ENCODE measurements at places on chromosomes 12 and 14.
A peak's percentile ranks its signal among the peaks of the same experiment; 100 is the strongest.

DNA sequence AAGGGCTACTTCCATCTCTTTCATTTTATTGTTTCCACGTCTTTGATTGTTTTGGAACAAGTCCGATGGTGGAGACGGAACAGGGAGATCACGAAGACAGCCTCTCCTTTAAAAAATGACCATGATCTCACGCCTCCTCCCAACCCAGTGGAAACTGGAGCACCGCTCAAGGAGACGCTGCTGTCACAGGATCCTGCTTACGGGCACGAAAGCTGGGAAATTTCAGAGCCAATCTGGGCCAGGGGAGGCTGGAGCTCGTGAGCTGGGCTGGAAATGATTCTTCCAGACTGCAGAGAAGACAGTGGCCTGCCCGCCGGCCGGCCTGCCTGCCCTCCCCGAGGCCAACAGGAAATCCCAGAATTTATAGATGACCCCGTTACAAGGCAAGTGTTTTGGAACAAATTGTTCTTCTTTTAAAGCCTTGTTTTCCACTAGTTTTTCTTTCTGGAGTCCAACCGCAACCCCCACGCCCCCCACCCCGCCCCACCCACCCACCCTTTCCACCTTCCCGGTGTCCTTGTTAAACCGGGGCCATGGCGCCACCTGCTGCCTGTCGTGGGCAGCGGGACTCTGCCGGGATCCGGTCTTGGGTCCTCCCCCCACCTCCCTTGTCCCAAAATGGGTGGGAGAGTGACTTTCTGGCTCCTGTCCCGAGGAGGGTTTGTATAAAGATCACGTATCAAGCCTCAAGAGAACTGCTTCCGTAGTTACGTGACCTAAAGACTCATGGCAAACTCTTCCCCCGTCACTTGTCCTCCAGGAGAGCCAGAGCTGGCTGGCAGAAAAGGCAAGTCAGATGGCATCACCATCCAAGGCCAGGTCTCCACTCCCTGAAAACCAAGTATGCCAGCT, 40.3 kb downstream of the MAP1LC3B2 start:
- DNase-seq: no peak

- no peak for DNase-seq
These were observed 93.8 kb downstream of the TMEM30B start for GRCh38 chr14:61187196-61187905.

DNA sequence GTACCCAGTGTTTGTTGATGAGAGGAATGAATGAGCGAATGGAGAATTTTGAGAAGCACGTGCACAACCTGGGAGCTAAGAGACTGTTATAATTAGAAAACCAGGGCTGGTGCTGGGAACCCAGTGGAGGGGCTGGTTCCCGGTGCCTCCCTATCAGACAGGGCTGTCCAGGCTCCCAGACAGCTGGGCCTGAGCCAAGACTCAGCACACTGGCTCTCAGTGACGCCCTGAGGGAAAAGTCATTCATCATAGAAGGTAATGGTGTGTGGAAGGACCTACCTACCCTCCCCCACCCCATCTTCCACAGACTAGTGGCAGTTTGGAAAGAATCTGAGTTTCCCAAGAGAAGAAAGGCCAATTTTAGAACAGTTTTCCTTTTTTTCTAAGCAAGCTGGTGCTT, 34.7 kb downstream of the KCNA5 start:
- DNase-seq: peak; percentile 6

GRCh38 chr14:51089278-51089677, 5.6 kb downstream of the TRIM9 start:
- no peak for DNase-seq

DNA sequence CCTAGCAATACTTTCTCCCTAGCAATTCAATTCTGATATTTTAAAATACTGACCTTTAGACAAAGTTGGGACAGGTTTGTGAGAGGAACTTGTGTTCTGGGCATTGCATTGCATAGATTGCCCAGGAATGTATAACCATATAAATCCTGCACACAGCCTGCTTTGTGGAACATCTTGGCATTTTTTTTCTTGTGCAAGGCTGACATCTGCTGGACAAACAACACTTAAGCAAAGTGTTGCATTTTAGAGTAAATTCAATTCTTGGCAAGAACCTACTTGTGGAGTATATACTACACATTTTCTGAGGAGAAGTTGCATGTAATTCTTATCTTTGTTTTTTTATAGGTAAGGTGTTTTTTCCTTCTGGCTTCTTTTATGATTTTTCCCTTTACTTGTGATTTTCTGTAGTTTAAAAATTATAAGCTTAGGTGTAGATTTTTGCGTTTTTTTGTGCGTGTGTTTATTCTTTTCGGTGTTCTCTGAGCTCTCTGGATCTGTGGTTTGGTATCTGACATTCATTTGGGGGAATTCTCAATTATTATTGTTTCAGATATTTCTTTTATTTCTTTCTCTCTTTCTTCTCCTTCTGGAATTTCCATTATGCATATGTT, 26.4 kb downstream of the TESPA1 start:
- peak; percentile 38 for DNase-seq

GRCh38 chr14:83757916-83758315, 1772.0 kb upstream of the FLRT2 start:
- no peak for DNase-seq

GRCh38 chr12:104482748-104483147, 26.0 kb downstream of the CHST11 start:
- DNase-seq: no peak

- no peak for DNase-seq
These were observed 4.9 kb downstream of the PXN start for GRCh38 chr12:120260607-120261006.

- DNase-seq: no peak
These were observed 199.3 kb upstream of the PPFIA2 start for GRCh38 chr12:81958406-81958805.

DNA sequence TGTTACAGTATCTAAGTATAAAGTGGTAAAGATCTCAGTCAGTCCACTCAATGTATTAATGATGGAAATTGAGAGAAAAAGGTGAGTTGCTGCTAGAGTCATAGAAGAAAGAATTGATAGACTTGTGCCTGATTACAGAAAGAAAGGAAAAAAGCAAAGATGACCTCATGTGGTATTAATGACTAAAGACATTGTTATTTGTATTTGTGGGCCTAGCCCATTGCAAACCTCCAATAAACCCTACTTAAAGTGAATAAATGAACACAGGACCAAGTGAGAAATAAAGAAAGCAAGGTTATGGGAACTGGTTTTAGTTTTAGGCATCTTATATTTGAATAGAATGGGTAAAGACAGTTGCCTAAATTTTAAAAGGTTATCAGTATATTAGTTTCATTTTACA, 105.5 kb downstream of the SYT1 start:
- no peak for DNase-seq

- no peak for DNase-seq
These were observed 73.8 kb downstream of the DDX51 start for GRCh38 chr12:132070298-132070697.

GRCh38 chr12:61514016-61514415, 746.2 kb upstream of the USP15 start:
- no peak for DNase-seq

GRCh38 chr12:128876559-128876958, 23.3 kb downstream of the GLT1D1 start:
- no peak for DNase-seq

DNA sequence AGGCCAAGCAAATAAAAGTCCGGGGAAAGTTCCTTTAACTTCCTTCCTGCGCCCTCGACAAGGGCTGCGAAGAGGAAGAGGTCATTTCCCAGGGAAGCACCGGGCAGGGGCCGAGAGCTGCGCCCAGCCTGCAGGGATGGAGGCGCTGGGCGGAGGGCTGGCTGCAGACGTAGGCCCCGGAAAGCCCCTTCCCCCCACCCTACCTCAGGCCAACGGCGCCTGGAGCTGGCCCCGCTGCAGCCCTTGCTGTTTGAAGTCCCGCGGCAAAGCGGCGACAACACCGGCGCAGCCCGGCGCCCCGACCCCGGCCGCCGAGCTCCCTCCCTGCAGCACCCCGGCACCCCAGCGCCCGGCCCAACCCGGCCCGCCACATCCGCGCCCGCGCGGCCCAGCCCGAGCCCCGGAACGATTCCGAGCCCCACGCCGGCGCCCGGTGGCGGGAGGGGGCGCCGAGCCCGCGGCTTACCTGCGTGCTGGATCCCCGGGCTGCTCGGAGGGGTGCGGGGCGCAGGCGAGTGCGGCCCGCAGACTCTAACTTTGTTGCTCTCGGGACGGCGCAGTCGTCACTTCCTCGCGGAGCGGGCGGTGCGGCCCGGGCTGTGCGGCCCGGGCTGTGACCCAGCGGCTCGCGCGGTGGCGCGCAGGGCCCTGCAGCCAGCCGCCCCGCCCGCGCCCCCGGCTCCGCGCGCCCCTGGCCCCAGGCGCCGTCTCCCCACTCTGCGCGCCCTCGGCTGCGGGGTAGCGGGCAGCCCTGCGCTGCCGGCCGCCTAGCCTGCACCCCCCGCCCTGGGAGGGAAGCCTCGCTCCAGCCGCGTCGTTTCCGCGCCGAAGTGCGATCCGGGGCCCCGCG, 64.8 kb upstream of the PTGR2 start:
- DNase-seq: no peak

- no peak for DNase-seq
These were observed 2.4 kb upstream of the JDP2 start for GRCh38 chr14:75425446-75425845.

GRCh38 chr14:30521899-30522736, 36.8 kb upstream of the G2E3 start:
- DNase-seq: peak; percentile 72

GRCh38 chr14:81927070-81927469, 393.4 kb upstream of the SEL1L start:
- no peak for DNase-seq

GRCh38 chr12:82912406-82912805, 225.7 kb downstream of the TMTC2 start:
- DNase-seq: no peak

DNA sequence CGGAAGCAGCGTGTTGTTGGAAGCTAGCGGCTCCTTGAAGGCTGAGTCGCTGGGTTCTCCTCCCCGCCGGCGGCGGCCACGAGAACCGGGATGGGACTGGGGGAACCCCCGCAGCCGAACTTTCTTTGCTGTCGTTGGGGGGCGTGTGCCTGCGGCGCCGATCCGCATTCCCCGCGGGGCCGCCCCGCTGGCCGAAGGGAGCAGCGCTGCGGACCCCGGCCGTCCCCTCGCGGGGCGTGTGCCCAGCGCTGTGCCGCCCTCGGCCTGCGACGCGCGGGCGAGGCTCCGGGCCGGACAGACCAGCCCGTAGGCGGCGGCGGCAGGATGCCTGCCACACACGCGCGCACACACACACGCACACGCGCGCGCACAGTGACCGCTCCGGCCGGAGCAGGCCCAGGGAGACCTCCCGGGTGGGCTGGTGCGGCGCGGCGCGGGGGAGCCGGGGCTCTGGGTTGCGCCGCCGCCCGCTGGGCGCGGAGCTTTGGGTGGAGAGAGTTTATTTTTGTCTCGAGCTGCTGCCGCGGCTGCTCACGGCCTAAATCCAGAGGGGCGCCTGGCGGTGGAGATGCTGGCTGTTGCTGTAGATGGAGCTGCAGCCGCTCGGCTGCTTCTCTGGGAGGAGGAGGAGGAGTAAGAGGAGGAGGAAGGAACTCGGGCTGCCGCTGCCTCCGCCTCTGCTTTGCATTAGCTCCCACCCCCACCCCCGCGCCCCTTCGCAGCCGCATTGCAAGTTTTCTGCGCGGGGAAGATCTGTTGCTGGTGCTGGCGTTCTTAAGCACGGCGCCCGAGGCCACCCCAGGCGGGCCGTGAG, at the start of gene SAMD4A:
TSS of gene SAMD4A (plus strand) at position 719 of the 814 bp plus-strand sequence. CDS start 789 bp downstream, outside the sequence.
- peak; percentile 44 for DNase-seq

DNA sequence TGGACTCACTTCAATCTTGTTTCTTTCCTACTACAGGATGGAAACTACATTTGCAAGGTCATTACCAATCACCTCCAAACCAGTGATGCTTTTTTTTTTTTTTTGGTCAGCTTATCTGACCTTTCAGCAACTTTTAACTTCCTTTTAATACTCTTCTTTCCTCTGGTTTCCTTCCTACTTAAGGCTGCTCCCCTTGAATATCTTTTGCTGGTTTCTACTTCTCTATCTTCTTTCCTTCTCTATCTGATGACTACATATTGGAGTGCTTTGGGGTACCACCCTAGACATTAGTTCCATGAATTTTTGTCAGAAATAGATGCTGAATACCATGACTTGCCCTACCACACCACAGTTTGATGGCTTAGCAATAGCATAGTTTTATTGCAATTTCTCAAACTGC, 197.7 kb upstream of the DDHD1 start:
- DNase-seq: no peak

GRCh38 chr12:19030603-19031002, 98.9 kb upstream of the PLEKHA5 start:
- DNase-seq: no peak

DNA sequence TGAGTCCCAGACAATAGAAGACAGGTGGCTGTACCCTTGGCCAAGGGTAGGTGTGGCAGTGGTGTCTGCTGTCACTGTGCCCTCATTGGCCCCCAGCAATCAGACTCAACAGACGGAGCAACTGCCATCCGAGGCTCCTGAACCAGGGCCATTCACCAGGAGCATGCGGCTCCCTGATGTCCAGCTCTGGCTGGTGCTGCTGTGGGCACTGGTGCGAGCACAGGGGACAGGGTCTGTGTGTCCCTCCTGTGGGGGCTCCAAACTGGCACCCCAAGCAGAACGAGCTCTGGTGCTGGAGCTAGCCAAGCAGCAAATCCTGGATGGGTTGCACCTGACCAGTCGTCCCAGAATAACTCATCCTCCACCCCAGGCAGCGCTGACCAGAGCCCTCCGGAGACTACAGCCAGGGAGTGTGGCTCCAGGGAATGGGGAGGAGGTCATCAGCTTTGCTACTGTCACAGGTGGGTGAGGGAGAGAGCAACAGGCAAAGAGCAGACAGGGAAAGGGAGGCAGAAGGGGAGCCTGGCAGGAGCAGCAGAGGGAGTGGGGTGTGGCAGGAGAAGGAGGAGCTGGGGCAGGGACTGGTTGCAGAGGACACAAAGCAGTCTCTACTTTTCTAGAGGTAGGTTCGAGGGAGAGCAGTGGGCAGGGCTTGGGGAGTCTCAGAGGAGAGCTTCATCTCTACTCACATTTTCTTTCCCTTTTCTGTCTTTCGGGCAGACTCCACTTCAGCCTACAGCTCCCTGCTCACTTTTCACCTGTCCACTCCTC, 452 bp downstream of the INHBE start:
- DNase-seq: no peak

DNA sequence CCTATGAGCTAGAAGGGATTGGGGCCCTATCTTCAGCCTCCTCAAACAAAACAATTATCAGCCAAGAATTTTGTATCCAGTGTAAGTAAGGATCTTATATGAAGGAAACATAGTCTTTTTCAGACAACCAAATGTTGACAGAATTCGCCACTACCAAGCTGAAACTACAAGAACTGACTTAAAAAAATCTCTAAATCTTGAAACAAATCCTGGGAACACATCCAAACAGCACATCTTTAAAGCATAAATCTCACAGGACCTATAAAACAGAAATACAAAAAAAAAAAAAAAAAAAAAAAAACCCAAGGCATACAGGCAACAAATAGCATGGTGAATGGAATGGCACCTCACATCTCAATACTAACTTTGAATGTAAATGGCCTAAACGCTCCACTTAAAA, 41.3 kb upstream of the LMNTD1 start:
- no peak for DNase-seq

DNA sequence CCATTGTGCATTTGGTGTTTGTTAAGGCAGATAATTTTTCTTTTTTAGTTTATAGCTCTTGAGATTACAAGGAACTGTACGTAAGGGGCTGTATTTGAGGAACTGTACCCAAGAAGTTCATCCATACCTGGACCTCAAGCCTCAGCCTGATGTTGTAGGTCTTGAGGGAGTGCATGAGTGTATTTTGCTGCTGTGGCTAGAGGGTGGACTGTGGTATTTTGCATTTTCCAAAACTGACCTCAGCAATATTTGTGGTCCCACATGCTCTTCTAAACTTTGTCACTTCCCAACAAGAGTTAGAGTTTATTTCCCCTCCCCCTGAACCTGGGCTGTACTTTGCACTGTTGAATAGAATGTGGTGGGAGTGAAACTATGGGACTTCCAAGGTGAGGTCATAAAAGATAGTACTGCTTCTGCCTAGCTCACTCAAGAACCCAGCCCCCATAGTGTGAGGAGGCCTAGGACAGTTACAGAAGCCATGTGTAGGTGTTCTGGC, 42.2 kb upstream of the FBXO33 start:
- no peak for DNase-seq

All from NCI-H2227 treated with DMSO at 0.1 percent for 48 hours (cell line).